ENCODE measurements at places on chromosomes 3 and 15. TPM values are rescaled to one million over a fixed set of nuclear protein-coding genes. Genes with fewer than 3 reads are reported as not detected.

DNA sequence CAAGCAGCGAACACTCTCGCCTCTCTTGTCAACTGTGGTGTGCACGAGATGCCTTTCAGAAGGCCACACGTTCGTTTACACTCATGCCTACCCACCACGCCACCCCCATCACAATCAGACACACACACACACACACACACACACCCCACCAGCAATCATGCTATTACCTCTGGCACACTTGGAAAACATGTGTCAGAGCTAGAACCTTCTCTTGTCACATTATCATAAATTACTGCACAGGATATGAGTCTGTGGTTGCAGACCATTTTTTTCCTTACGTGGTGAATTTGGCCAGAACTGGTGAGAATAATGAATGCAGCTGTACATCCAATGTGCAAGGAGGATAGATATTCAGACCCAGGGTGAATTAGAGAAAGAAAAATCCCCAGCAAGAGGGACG is 52.4 kb downstream of the TRIM69 start:
- peak; percentile 23 for DNase-seq

GRCh38 chr3:124791639-124792151 is 61.4 kb downstream of the UMPS start:
- no peak for DNase-seq

GRCh38 chr3:32428092-32429068 is 36.7 kb downstream of the CMTM7 start:
- DNase-seq, result peak; percentile 71

GRCh38 chr3:153951276-153951675 is 169.9 kb upstream of the ARHGEF26 start:
- DNase-seq, result no peak

- DNase-seq, result no peak
These were observed 161.2 kb downstream of the ALCAM start for GRCh38 chr3:105527949-105528348.

DNA sequence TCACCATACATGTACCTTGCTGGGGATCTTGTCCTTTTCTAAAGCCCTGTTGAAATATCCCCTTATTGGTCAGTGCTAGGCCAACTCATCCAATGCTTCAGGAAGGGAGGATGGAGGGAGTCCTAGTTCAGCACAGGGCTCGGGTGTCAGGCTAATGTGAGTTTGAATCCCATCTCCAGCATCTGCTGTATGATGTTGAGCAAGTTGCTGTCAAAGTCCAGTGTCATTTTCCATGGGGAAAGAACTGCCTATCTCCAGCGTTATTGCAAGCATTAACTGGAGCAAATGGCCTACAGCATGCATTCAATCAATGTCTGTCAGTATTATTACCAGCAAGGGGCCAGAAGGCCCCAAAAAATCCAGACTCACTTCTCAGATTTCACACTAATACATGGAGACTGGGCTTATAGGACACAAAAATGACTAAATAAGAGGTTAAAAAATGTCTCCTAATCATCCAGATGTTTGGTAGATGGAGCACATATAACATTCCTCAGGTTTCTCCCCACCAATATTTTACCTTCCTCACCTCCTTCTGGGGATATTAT is 40.8 kb downstream of the SRGAP3 start:
- DNase-seq, result no peak

DNA sequence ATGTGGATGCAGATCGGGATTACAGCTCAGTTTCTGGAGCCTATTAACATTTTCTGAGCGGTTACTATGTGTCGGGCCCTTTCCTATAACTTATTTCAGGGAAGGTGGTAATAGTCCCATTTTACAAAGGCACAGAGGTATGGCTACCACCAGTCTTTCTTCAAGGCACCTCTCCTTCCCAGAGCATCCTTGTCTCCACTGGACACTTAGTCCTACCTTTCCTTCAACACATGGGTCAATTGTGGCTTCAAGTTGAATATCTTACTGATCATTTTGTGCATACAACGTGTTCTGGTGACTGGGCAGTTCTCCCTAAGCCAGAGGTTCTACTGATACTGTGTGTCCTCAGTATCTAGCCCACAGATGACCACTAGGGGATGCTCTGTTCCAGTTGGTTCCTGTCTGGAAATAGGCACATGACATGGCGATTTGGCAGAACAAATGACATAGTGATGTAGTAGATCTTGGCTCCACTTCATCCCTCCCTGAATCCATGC is 60.7 kb upstream of the CMTM8 start:
- DNase-seq, result peak; percentile 19

- no peak for DNase-seq
These were observed 418.8 kb upstream of the PROK2 start for GRCh38 chr3:72203613-72204349.

- no peak for DNase-seq
These were observed 250.6 kb upstream of the ROBO1 start for GRCh38 chr3:80018375-80018774.

DNA sequence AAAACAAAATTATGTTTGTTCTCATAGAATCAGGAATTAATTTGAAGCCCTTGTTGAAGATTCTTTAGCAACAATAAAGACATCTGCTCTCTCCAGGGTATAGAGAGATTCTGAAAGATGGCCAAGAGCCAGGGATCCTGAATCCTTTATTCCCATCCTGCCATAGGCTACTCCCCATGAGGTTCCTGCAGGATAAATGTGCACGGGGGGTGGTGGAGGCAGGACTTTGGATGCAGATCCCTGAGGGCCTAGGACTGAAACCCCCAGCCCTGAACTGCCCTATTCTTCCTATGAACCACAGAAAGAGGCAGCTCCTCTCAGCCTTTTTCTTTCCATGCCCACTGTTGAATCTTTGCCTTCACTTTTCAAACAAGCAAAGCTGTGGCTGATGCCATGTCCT is 17.1 kb downstream of the TMEM108 start:
- DNase-seq, result no peak

GRCh38 chr3:47265008-47265407 is 17.6 kb downstream of the KIF9 start:
- DNase-seq, result no peak

GRCh38 chr15:52352086-52352485 is 56.5 kb upstream of the MYO5C start:
- no peak for DNase-seq

DNA sequence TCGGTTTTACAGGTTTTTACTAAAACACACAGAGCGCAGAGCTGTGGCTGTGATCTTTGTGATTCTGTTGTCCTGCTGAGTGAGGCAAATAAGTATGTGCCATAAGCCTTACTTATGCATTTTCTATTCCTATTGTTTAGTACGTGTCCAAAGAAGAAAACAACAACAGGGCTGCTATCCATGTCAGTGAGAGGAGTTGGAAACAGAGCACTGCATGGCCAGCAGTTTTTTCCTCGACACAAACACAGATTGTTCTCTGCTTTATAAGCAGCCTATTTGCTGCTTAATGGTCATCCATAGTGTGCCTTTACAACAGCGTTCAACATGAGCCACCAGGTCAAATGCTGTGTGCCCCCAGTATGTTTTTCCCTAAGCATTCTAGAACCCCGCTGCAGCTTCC is 79.8 kb downstream of the SHQ1 start:
- DNase-seq, result no peak

GRCh38 chr3:155778462-155778861 is 27.6 kb downstream of the C3orf33 start:
- no peak for DNase-seq

- DNase-seq, result no peak
These were observed 8.2 kb downstream of the DPP8 start for GRCh38 chr15:65509321-65509720.

DNA sequence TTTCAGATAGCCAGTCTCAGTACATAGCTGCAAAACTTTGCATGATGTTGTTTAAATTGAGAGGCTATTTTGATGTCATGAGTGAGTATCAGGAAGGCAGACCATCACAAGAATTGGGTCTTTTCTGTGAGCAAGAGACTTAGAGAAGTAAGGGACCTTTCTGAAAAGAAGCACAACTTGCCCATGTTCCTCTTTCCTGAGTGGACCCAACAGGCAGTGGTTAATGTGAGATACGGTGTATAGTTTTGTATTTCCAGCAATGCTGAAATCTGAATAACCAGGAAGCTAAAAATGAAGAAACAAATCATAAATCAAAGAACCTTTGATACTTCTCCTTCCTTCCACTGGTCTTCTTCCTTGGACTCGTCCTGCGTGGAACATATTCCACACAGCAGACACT is 25.1 kb downstream of the MCTP2 start:
- no peak for DNase-seq

GRCh38 chr3:97937205-97937604 is 35.0 kb downstream of the RIOX2 start:
- DNase-seq, result no peak

DNA sequence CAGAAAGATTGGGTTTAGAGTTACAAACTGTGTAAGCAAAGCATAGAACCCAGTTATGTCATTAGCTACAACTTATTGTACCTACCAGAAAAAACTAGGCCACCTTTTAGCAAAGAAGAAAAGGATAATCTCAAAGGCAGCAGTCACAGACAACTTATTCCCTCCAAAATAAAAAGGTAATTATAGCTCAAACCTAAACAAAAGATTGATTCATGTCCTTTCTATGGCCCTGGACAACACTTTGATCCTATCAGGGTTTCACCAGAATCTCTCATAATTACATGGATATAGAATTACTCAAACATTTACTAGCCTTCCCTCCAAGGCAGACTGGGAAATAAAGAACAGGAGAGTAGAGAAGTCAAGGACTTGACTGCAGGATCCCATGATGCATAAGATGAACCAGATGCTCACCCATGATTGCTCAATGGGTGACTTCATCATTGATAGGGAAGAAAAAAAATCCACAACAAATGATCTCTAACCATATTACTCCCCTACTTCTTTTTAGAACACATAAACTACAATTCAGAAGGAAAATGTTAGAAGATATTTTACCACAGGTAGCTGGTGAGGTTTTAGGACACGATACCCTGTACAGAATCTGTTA is 17.4 kb downstream of the DET1 start:
- DNase-seq, result no peak

- no peak for DNase-seq
These were observed 18.1 kb downstream of the DNAJC13 start for GRCh38 chr3:132435224-132435910.

The IFT80 gene
- total RNA-seq, result 9.9 TPM

The RASGRP1 gene
- 65.2 TPM for total RNA-seq

The PLA2G4D gene
- total RNA-seq, result not detected

The HHATL gene
- total RNA-seq, result not detected

The C3orf70 gene
- total RNA-seq, result not detected

The GRM2 gene
- total RNA-seq, result 5.4 TPM

The TMEM158 gene
- not detected for total RNA-seq

The FBXW12 gene
- total RNA-seq, result not detected

The IL17RD gene
- not detected for total RNA-seq
